AG10803 (cell line): ENCODE measurements at places on chromosomes 6 and 20.

DNA sequence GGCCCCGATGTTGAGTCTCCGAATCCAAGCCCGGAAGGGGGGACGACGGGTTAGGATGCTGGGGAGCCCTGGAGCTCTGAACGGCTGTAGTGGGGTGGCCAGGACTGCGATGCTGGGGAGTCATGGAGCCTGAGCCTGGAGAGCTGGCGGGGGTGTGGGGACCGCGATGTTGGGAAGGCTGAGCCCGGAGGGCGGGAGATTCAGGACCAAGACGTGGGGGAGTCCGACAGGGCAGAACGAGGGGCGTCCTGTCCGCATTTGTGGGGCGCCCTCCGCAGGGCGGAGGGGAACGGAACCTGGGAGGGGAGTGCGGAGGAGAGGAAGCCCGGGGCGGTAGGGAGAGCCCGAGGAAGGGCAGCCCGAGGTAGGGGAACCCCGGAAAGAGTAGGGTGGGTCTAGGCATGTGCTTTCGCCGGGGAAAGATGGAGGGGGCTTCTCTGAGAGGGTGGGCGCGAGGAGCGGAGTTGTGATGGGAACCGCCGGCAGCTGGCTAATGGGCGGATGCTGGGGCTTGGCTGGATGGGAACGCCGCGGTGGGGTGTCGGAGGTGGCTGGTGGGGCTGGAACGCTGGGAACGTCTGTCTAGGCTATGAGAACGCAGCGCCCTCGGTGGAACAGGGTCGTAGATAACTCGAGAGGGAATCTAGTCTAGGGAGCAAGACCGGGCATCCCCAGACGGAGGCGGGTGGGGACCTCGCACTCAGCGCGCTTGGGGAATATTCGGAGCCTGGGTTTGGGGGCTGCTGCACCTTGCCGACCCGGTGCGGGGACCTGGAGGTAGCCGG, 684 bp downstream of the PAQR8 start:
- DNase-seq = no peak

- no peak for DNase-seq
These were observed 77.8 kb upstream of the TGM3 start for GRCh38 chr20:2217857-2218539.

GRCh38 chr6:13098793-13099570, 229.4 kb downstream of the TBC1D7 start:
- DNase-seq = no peak

- no peak for DNase-seq
These were observed 183.8 kb upstream of the SMLR1 start for GRCh38 chr6:130643361-130643760.

DNA sequence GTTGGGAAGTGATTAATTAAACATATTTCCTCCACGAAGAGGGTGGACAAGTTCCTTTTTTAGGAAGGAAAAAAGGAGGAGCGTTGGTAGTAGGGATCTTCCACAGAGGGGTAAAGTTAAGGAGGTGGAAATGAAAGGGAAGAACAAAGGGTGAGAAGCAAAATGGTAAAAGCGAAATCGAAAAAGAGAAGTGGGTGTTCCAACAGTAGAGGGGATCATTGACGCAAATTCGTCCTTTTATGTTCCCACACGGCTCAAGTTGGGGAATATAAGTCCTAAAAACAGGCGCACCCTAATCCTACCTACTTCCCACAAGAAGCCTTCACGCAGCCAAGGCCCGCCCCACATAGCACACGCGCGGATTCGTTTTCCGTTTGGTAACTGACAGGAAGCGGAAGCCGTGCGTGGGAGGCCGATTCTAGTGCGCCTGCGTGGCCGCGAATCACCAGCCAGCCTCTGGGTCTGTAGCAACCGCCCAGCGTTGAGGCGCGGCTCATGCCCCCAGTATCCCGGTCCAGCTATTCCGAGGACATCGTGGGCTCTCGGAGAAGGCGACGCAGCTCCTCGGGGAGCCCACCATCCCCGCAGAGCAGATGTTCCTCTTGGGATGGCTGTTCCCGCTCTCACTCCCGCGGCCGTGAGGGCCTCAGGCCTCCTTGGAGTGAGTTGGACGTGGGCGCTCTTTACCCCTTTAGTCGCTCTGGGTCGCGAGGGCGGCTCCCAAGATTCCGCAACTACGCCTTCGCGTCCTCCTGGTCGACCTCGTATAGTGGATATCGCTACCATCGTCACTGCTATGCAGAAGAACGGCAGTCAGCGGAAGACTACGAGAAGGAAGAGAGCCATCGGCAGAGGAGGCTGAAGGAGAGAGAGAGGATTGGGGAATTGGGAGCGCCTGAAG, at the start of gene NKAPL:
Gene NKAPL (plus strand): TSS at position 421 of the 901 bp plus-strand sequence. CDS start 75 bp downstream, at position 496.
- peak; percentile 66 for DNase-seq

GRCh38 chr20:32162351-32162750, 45.2 kb downstream of the PLAGL2 start:
- DNase-seq = no peak

- no peak for DNase-seq
These were observed 108.6 kb upstream of the EYA4 start for GRCh38 chr6:133132466-133132971.

GRCh38 chr6:19905584-19905983, 68.4 kb downstream of the ID4 start:
- no peak for DNase-seq

DNA sequence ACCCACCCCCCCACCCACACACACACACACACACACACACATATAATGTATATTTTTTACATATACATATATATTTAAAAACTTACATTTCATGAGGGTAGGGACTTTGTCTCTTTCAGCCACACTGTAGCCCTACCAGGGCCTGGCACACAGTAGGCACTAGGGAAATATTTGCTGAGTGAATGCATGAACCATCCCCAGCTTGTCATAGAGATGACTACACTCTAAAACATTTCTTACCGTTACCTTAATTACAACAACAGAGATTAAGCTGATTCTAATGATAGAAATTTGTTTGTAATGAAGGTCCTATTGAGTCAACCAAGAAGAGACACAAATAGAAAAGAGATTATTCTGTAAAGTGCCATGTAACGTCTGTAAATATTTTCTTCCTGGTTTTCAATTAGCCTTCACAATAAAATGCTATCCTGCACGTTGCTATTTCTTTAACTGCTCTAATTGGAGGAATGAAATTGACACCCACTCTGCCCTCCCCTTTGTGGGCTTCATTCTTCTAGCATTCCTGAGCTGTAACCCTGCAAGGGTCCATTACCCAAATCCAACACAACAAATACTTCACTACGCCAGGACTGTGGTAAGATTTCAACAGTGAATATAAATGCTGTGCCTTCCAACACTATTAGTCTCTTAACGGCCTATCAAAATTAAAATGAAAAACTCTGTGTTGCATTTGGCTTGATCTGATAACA, 30.8 kb downstream of the SIM1 start:
- no peak for DNase-seq

GRCh38 chr20:54044156-54044555, 26.2 kb downstream of the BCAS1 start:
- DNase-seq = peak; percentile 92

- no peak for DNase-seq
These were observed 20.4 kb upstream of the FRMD1 start for GRCh38 chr6:168099201-168100010.

DNA sequence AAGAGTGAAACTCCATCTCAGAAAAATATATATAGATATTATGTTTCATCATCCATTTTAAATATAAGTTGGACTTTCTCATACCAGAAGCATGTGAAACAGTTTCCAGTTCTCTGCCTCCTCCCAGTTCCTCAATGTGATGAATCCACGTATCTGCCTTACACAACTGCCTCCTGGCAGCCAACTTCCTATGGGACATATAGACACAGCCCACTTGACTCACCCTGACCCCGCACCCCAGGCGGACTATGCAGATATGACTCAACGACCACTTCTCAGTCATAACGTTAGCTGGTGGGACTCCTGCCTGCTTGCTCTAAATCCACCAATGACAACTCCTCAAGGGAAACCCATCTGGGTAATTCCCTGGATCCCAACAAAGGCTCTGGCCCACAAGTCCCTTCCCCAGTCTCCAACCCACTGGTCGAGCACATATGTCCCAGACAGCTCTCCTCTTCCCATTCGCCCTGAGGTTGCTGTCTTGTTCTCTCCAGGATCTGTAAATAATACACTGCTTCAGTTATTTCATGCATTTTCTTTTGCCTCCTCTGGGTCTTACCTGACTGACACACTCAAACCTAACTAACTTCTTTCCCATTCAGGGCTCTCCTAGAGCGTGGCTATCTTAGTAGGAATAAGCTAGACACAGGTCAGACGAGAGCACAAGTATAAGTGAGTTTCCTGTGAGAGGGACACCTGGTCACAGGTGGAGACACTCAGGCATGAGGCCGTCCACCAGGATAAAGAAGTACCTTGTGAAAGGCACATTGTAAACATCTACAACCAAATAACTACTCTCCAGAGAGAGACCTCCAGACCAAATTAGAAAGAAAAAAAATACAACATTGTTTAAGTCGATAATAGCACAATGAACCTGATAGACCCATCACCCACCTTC, 548.5 kb downstream of the CD83 start:
- DNase-seq = peak; percentile 84

DNA sequence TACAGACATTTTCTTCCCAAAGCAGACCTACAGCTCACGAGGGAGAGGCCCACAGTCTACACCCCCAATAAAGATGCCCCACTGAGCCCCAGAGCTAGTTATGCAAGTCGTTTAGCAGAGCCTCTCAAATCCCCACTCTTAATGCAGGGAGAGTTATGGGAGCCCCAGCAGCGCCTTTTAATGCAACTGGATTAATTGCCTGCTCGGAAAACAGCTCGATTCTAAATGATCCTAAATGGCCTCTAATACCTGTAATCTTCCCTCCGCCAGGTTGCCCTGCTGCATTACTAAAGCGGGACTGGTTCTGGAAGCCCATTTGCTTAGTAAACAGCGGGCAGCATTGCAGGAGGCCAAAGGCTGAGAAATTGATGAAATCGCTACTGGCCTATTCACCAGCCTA, 656.9 kb downstream of the PTPRT start:
- DNase-seq = no peak

DNA sequence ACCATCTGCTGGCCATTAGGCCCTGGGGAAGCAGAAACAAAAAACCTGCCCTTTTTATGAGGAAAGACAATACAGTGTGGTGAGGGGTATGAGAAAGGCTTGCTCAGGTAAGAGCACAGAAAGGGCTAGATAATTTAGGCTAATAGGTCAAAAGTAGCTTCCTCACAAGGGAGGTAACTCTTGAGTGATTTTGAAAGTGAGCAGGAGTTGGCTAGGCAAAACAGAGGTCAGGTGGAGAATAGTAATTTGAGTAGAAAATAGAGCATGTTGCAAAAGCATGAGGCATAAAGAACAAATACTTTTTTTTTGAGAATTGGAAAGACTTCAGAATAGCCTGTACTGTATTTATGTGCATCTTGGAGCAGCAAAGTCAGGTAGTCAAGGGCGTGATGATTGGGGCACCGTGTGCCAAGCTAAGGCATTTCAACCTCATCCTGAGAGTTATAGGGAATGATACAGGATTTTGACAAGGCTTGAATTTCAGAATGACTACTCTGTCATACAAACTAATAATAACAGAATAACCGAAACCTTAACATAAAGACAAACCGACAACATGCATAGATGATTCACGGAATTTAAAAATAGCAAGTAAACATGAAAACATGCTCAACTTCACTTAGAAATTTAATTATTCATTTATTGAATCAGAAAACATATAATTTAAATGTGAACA, 123.0 kb upstream of the ENPP5 start:
- DNase-seq = no peak

GRCh38 chr20:51156041-51156982, 133.4 kb upstream of the KCNG1 start:
- DNase-seq = peak; percentile 85

DNA sequence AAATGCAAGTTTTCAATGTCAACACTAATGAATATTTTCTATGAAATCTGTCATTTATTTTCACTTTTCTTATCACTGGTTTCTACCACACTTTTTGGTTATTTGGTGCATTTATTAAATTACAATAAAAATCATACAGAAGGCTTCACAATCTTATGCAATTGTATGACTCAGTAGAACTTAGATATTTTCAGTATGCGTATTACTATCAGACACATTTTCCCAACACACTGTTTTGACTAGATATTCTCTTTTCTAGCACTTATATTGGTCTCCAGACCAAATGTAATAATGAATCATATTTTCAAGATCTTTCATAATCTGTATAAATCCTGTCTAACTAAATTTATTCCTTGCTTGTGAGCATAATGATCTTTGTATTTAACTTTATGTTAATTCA, 74.1 kb downstream of the FAM83B start:
- no peak for DNase-seq

GRCh38 chr20:42024653-42025052, 406.5 kb upstream of the CHD6 start:
- DNase-seq = no peak

GRCh38 chr20:44541992-44542391, 20.1 kb upstream of the SERINC3 start:
- DNase-seq = no peak

DNA sequence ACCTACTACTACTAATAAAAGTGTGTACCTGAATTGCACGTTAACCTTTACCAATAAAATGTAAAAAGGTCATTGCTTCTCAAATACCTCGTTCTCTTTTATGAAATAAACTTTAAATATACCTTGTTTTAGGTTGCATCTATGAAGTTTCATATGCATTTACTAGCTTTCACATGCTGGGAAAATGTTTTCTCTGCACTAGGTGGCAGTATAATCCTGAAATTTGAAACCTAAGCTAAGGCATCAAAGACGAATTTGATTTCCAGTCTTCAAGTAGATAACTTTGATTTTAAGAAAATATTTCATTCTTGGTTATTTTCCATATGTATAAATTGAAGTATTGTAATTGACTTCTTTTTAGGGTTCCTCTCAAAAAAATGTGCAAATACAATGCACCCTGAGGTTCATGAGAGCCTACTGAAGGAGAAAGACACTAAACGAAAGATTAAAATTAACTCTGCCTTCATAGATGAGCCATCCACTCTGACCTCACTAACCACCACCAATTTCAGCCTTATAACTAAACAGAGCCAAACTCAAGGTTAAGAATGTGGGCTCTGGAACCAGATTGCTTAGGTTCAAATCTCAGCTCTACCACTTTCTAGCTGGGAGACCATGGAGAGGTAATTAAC, 7.3 kb upstream of the COL9A1 start:
- DNase-seq = peak; percentile 47

GRCh38 chr6:144639654-144640053, 354.5 kb downstream of the UTRN start:
- DNase-seq = no peak

GRCh38 chr6:7642791-7643190, 52.8 kb downstream of the SNRNP48 start:
- no peak for DNase-seq

GRCh38 chr20:22686097-22686496, 101.7 kb upstream of the FOXA2 start:
- DNase-seq = peak; percentile 56

GRCh38 chr6:149380523-149380922, 19.5 kb upstream of the SUMO4 start:
- DNase-seq = no peak

DNA sequence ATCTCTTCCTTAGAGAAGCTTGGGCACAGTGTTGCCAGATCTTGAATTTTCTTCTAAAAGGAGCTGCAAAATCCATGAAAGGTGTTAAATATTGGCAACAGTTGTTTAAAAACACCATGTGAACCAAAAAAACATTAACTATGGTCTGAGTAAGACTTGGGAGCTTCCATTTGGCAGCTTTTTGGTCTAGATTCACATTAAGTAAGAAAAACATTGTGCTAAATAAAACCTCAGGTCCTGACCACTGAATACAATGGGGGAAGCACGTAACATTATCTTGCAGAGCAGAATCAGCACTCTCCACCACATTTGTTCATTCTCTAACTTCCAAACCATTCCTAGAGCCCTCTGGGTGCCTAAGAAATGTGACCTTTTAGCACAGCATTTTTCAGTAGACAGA, 437.6 kb upstream of the PLCB4 start:
- DNase-seq = no peak

- no peak for DNase-seq
These were observed 29.7 kb downstream of the CEBPB start for GRCh38 chr20:50220093-50220893.
